ENCODE measurements at places on chromosomes 13 and 19.
A peak's percentile ranks its signal among the peaks of the same experiment; 100 is the strongest.

- no peak for DNase-seq
Measured at GRCh38 chr13:93628136-93628797, 401.7 kb downstream of the GPC6 start.

DNA sequence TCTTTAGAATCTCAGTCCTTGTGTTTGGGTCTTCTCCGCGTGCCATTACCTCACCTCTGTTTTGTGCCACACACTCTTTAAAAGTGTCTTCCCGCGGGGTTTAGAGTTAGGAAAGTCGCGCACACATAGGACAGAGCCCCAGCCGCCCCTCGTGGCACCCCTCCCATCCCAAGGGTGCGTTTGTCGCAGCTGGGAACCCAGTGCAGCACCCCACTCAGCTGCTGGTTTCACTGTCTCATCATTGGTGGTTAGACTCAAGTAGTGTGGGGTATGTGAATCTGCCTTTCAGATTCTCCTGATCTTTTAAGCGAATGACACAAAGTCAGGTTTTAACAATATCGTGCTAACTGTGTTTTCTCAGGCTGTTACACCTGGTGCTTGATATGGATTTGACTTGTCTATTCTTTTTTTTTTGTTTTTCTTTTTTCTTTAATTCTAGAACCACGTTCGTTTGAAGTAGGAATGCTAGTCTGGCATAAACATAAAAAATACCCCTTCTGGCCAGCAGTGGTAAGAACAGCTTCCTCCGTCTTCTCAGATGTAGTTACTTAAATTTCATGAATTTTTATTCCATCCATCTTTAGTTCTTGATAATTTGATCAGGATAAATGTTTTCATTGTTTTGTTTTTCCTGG, 19.5 kb upstream of the NDUFS7 start:
- no peak for DNase-seq

GRCh38 chr19:20503476-20503875, 62.1 kb downstream of the ZNF737 start:
- DNase-seq, result peak; percentile 1

- DNase-seq, result no peak
Measured at GRCh38 chr19:7832009-7832408, 2.0 kb downstream of the EVI5L start.

GRCh38 chr19:8306235-8307054, 1.7 kb downstream of the CD320 start:
- DNase-seq, result no peak

DNA sequence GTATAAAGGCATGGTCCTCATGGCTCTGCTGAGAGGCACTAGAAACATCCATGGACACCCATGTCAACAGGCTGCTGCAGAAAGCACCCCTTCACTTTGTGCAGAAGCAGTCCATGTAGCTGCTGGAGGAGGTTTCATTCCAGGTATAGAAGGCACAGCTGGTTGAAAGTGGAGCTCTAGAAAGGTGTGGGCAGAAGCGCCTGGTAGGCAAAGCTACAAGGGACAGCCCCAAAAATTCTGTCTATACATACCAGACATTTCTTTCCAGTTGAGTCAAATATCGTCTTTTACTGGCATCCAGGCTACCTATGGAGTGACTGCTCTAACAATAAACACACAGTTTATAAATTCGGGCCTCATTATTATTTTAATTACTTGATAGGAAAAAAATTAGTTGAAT, 129.3 kb downstream of the ENOX1 start:
- no peak for DNase-seq

- no peak for DNase-seq
Measured at GRCh38 chr19:46866407-46867136, 5.8 kb downstream of the ARHGAP35 start.

GRCh38 chr19:17703824-17704463, 15.3 kb upstream of the MAP1S start:
- DNase-seq, result no peak

GRCh38 chr19:5679289-5680083, 830 bp downstream of the MICOS13 start:
- no peak for DNase-seq

- DNase-seq, result no peak
Measured at GRCh38 chr13:41722684-41723535, 238.0 kb downstream of the VWA8 start.

- DNase-seq, result no peak
Measured at GRCh38 chr19:4322942-4323665, 15.5 kb downstream of the STAP2 start.

DNA sequence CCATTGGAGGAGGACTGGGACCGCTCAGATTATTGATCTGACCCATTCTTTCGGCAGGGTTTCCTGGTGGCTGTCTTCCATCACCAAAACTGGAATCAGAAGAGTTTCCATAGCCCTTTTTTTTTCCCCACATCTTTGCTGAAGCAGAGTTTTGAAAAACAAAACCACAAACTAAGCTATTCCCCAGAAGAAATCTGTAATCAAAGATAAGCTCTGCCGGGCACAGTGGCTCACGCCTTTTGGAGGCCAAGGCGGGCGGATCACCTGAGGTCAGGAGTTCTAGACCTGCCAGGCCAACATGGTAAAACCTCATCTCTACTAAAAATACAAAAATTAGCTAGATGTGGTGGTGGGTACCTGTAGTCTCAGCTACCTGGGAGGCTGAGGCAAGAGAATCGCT, 4.2 kb upstream of the ICAM1 start:
- DNase-seq, result no peak

GRCh38 chr19:4357095-4357797, 13.9 kb downstream of the MPND start:
- DNase-seq, result no peak

GRCh38 chr13:39712626-39713025, 57.2 kb downstream of the COG6 start:
- DNase-seq, result peak; percentile 64

DNA sequence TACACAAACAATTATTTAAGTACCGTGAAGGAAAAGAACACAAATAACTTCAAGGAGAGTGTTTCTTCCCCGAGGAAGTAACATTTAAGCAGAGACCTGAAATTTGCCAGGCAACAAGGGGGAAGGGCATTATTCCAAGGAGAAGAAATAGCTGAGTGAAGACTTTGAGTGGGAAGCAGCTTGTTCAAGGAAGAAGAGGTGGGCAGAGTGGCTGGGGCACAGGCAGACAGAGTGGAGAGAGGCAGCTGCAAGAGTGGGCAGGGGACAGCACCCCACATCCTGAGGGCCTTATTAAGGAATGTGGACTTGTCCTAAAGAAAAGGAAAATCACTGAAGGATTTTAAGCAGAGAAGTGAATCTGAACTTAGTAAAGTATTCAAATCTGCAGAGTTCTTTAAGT, 4.7 kb upstream of the DCLK1 start:
- DNase-seq, result no peak

GRCh38 chr19:19619181-19619848, 828 bp upstream of the PBX4 start:
- DNase-seq, result no peak

DNA sequence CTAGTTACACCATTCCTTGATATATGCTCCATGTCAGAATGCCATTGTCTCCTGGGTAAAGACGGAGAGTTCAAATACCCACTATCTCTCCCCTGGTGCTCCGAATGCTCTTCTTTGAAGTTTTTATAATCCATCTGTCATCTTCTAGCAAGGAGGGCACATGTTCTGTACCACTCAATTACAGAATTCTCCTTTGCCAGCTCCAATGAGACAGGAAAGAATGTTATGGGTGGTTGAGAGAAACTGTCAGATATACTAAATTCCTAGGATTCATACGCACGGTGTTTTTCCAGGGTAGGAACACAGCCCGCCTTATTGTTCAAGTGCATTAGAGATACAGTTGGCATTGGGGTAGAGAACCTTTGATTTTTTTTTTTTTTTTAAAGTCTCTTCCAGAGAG, 118.0 kb upstream of the ZNF536 start:
- DNase-seq, result no peak

- DNase-seq, result no peak
Measured at GRCh38 chr19:2699413-2700140, 2.9 kb downstream of the GNG7 start.

DNA sequence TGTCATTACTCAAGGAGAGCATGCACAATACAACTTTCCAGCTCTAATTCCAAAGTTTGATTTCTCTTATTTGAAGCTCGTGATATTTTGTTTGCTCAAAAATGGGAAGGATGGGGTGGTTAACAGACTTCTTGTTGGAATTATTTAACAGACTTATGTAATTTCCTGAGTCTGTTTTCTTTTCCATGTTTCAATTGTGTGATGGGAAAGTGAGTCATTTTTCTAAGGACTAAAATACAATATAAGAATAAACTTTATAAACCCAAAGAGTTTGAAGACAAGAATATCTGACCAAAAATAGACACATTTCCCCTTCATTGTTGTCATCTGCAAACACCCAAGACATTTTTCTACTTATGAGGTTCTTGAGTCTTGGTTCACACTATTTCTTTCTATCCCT, 211.8 kb upstream of the SLITRK5 start:
- no peak for DNase-seq

DNA sequence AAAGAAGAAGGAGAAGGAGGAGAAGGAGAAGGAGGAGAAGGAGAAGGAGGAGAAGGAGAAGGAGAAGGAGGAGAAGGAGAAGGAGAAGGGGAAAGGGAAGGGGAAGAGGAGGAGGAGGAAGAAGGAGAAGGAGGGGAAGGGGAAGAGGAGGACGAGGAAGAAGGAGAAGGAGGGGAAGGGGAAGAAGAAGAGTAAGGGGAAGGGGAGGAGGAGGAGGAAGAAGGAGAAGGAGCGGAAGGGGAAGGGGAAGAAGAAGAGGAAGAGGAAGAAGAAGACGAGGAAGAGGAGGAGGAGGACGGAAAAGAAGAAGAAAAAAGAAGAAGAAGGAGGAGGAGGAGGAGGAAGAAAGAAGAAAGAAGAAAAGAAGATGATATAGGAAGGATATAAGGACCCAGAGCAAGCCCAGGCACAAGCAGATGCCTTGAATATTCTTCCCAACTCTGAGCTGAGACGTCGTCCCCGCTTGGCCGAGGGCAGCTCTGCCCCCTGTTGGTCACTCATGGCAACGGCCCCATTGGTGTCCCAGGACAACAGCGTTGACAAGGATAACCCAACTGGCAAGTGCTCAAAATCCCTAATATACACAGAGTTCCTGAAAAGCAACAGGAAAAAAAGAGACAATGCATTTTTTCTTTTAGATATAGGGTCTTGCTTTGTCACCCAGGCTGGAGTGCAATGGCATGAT, 30.6 kb upstream of the IGSF23 start:
- DNase-seq, result no peak

DNA sequence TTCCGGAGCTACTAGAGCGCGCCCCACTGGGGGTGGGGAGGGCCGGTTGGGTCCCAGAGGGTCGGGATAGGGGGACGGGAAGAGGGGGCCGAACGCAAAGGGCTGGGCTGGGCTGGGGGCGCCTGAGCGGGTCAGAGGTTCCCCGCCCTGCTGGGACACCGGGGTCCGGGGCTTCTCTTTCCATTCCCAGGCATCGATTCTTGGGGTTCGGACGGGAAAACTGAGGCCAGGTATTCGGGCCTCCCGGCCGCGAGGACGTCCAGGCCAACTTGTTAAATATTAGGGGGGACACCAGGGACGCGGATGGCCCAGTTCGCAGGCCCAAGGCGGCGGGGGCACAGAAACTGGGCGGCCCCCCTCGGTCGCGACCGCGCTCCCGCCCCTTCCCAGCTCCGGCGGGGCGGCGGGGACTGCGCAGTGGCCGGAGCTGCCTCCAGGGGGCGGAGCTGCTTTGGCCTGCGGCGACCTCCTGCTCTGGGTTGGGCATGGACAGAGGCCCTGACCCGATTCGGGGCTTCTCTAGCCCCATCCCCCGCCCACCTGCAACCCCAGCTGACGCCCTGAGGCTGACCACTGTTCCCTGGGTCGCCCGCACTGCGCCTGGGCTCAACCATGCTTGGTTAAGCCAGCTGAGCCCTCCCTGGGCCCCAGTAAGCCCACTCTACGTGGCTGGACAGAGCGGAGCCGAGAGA, 1.2 kb upstream of the KLF16 start:
- DNase-seq, result no peak

DNA sequence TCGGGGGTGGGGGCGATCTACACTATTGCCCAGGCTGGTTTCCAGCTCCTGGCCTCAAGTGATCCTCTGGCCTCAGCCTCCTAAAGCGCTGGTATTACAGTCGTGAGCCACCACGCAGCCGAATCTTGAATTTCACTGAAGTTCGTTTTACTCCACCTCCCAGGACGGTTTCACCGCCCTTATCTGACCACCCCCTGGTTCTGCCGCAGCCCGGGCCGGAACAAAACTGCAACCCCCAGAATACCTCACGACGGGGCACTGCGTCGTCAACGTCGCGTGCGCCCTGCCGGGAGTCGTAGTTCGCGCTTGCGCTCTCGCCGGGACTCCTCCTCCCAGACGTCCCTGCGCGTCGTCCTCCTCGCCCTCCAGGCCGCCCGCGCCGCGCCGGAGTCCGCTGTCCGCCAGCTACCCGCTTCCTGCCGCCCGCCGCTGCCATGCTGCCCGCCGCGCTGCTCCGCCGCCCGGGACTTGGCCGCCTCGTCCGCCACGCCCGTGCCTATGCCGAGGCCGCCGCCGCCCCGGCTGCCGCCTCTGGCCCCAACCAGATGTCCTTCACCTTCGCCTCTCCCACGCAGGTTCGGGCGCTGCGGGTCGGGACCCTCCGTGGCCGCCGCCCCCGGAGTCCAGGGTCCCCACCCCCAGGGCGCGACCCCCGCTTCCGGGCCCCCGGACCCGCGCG, at the start of gene ATP5F1D:
ATP5F1D (plus strand) TSS at position 335 of the 679 bp plus-strand sequence; CDS start at position 435, 100 bp downstream.
- DNase-seq, result peak; percentile 90

GRCh38 chr13:40060296-40061007, 405.0 kb downstream of the COG6 start:
- DNase-seq, result peak; percentile 89

DNA sequence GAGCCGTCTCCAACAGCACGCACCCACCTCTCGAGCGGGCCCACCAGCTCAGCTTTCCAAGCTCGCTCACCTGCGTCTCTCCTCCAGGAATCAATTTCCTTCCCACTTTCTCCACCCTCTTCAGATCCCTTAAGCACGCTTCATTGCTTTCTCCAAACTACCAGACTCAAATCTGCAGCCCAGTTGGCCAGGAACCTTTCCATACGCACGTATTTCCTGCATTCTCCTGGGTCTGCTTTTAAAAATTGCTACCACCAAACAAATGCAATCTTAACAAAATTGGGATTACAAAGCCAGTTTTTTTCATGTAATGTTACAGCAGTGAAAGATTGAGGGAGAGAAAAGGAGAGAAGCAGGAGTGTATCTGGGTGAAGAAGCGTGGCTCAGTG, 1.5 kb downstream of the ENOX1 start:
- no peak for DNase-seq

- no peak for DNase-seq
Measured at GRCh38 chr19:33413868-33414666, 40.6 kb downstream of the CEBPG start.

- no peak for DNase-seq
Measured at GRCh38 chr19:55451163-55451964, 8.3 kb upstream of the SHISA7 start.

GRCh38 chr19:35056513-35057063, 15.1 kb downstream of the HPN start:
- no peak for DNase-seq

GRCh38 chr19:43749898-43750297, 4.9 kb downstream of the SMG9 start:
- no peak for DNase-seq

Measured in RWPE1 (cell line).